NCI-H2081 treated with DMSO at 0.1 percent for 48 hours (cell line): ENCODE measurements at places on chromosomes 6 and 20.

DNA sequence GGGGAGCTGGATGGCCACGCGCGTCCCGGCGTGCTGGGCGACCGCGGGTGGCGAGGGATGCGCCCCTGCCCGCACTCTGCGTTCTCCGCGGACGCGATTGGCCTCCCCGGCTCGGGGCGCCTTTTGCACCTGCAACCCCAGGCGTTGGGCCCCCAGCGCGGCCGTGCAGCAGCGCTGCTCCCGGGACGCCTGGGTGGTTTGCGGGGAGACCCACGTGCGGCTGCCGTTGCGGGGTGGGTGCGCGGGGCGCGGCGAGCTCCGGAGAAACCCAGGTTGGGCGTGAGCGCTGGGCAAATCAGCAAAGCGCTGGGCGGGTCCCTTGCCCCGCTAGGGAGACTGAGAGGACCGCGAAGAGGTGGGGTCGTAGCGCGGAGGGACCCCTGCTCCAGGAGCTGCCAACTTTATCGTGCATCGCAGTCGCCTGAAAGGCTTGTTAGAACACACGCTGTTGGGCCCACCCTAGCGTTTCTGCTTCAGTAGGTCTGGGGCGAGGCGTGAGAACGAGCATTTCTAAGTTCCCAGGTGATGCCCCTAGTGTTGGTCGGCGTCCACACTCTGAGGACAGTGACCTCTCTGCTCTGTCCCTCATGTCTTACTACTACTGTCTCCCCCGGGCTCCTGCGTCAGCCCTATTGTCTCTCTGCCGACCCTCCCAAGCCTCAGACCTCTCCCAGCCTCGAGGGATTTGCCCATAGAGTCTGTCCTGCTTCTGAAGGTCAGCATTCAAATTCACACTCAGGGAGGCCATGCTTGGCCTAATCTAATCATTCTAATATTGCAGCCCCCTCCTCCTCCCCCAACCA is 538 bp upstream of the ZFP64 start:
- DNase-seq, result no peak

DNA sequence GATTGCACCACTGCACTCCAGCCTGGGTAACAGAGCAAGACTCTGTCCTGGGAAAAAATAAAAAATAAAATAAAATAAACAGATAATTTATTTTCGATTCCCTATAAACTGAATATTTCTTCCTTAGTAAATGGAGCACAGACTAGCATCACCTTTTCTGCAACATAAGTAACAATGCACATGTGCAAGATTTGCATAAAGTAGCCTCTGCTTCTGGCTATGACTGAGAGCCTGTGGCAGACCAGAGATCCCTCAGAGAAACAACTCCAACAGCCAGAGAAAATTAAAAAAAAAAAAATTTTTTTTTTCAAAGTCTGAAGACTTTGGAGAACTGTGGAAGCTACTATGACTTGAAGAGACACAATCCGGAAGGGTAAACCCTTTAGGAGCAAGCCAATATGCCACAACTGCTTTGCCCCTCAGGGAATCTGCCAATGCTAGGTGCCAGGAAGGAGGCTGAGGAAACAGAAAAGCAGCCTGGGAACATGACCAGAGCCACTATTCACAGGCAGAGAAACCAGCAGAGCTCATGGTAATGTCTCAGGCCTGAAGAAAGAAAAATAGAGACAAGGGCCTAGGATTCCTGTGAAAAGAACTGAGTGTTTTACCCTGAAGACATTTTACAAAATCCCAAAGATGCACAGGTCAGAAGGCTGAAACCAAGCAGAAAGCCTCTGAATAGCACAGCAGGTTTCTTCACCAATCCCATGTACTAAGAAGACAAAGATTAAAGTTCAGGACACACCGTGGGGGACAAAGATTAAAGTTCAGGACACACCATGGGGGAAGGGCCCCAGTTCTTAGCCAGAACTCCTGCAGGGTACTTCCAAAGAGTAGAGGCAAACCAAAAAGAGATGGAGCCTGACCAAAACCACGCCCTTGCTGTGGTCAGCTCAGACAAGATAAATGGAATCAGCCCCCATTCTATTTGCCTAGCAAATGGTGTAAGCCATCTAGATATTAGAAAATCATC is 25.8 kb downstream of the B4GALT5 start:
- DNase-seq, result no peak

DNA sequence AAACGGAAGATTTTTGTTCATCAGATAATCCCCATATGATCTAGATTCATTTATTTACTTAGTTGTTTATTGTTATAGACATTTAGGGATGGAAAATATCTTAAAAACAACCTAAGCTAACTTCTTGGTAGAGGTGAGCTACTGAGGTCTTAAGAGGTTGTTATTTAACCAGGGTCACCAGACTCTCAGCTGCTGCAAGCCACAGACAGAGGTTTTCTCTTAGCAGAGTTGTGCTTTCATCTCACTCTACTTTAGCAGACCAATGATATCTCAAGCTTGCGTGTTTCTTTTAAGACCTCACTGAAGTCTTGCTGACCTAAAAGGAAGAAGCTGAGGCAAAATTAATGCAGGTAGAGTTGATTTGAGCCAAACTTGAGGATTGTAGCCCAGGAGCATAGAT is 43.6 kb downstream of the NCOA7 start:
- no peak for DNase-seq

DNA sequence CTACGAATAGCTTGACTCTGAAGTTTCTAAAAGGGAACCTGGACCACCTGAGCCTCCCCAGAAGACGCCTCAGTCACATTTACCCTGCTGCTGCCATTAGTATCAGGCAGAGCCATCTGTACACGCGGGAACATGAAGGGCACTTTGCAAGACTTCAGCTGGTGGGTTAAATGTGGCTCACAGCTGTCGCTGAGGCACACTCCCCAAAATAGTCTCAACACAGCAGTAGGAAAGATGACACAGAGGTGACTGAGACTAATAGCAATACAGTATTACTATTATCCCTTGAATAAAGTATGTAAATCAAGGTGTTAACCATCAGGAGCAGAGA is 29.0 kb downstream of the PSMB1 start:
- DNase-seq, result no peak

DNA sequence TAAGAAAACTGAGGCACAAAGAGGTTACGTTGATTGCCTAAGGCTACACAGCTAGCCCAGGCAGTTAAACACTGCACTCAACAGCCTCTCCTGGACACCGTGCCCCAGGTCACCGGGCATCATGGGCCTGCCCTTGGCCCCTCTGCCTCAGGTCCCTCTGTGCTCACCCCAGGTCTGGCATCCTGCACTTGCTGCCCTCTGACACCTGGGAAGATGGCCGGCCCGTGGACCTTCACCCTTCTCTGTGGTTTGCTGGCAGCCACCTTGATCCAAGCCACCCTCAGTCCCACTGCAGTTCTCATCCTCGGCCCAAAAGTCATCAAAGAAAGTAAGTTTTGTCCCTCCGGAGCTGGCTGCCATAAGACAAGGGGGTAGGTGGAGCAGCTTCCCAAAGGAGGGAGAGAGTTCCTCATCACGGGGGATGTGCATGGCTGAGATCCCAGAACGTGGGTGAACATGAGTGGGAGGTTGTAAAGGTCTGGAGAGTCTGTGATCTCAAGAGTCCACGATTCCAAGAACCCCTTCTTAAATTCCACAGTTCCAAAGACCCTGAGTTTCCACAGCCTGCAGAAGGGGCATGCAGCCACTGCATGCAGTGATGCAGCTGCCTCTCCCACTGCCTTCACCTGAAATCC is 3.0 kb downstream of the BPIFB1 start:
- no peak for DNase-seq

DNA sequence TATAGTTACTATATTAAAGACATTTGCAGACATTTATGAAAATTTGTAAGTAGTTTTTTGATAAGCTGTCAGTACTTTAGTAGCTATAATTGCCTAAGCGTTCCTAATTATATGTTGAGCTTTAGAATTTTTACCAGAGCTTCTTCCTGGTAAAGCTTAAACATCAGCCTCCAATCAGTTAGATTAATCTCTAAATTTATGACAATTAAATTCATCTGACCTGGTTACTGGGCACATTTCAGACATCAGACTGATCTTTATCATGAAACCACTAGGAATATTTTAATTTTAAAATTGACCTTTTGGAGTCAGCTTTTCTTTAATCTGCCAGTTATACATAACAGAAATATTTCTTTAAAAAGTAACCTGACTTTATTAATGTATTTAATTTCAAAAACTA is 23.5 kb downstream of the FIG4 start:
- no peak for DNase-seq

DNA sequence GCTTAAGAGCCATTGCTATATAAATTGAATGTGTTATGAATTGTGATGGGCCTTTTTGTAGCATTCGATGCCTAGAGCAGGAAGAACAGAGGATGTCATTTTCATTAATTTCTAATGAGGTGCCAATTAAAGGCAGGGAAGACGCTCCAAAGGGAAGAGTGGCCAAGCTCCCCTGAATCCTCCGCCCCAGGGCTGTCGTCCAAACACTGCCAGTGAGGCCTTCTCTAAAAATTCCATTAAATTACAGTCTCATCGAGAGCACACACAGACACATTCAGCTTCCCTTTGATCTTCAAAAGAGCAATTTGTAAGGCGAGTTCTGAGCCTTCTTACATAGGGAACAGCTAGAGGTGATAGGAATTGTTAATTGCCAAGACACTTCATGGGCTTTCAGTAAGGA is 300.0 kb downstream of the ZFAND3 start:
- DNase-seq, result no peak
